ENCODE measurements at places on chromosomes 11 and 22.

GRCh38 chr11:115525531-115526006 is 21.4 kb upstream of the CADM1 start:
- no peak for DNase-seq

- DNase-seq = peak; percentile 92
Measured at GRCh38 chr22:29798318-29798717, 31.1 kb downstream of the UQCR10 start.

- DNase-seq = peak; percentile 34
Measured at GRCh38 chr22:45268167-45268957, 16.4 kb upstream of the UPK3A start.

- peak; percentile 62 for DNase-seq
Measured at GRCh38 chr11:65872586-65873317, at the start of gene EFEMP2. Gene EFEMP2, minus strand, starts transcription at chr11:65872800. Its CDS starts 446 bp downstream, at chr11:65872354.

Measured in NB4 (cell line).